NCI-H460 (cell line): ENCODE measurements at places on chromosomes 4 and X.
A peak's percentile ranks its signal among the peaks of the same experiment; 100 is the strongest.

DNA sequence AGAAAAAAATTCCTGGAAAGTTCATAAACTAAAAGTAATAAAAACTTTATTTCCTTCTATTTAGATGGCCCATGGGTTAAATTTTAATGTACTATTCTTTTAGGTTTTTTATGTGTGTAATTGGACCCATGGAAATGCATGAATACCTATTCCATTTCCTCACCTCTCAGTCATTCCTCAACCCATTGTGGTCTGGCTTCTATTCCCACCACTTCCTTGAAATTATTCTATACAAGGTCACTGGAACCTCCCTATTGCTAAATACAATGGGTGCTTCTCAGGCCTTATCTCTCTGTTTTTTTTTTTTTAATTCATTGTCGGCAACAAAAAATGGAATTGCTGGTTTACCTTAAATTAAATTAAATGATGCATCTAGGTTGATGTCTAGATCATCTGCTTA lies 17.2 kb downstream of the SLC39A8 start:
- no peak for DNase-seq

DNA sequence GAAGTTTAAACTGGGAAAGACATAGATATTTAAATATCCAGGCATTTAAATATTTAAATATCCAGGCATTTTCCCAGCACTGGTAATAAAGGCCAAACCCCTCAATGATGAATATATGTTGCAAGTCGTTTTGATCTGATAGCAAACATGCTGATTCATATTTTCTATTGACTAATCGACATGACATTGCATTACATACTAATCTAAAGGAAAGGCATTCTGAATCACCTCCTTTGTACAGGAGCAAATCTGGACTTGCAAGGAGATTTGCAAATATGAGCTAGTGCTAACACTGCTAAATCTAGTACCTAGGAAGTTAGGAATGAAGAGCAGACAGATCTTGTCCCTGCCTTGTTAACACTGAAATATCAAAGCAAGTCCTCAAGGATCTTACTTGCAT lies 207.3 kb downstream of the SLC7A11 start:
- DNase-seq: no peak

- DNase-seq: no peak
These were observed 840 bp upstream of the P2RY10 start for GRCh38 chrX:78944351-78944750.

DNA sequence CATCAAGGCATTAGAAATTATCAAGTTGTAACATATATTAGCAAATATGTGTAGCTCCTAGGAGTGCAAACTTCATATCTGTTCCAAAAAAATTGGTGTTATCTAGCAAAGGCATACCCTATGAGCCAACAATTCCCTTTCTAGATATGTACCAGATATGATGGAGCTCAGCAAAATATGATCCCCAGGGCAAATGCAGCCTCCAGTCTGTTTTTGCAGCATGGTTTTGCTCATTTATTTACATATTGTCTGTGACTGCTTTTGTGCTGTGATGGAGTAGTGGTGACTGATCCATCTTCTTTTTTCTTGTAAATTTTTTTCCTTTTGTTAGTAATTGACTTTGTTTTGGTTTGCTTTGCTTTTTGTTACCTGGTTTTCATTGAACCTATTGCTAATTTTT lies 41.0 kb downstream of the CEP135 start:
- no peak for DNase-seq

GRCh38 chrX:10089378-10089795 lies 67.4 kb upstream of the CLCN4 start:
- no peak for DNase-seq

DNA sequence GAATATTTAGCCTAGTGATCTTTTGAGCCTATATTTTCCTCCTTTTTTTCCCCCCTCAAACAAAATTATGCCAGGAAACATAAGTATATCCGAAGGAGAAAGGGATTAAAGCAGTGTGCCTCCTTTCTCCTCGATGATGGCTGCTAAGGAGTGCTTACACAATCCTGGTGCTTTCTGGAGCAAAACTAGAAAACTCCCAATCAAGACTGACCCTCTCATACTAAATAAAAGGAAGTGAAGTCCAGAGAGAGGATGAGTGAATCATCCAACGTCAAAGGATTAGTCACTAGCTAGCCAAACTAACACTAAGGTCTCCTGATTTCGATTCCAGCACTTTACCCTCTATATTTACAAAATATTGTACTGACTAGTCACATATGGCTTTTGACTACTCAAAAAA lies 146.8 kb downstream of the PPP3CA start:
- peak; percentile 58 for DNase-seq

DNA sequence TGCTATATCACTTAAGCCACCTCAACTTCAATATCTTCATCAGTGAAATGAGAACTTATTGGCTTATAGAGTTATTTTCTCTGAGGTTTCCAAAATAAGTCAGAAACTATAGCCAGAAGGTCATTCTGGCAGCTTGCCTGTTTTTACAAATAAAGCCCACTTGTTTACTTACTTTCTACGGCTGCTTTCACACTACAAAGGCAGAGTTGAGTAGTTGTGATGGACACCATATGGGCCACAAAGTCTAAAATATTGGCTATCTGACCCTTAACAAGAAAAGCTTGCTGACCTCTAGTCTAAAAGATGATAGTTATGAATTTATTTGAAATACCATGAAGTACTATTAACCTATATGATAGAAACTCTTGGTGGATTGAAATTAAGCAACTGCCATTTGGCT lies 67.3 kb upstream of the ATOH1 start:
- DNase-seq: no peak

DNA sequence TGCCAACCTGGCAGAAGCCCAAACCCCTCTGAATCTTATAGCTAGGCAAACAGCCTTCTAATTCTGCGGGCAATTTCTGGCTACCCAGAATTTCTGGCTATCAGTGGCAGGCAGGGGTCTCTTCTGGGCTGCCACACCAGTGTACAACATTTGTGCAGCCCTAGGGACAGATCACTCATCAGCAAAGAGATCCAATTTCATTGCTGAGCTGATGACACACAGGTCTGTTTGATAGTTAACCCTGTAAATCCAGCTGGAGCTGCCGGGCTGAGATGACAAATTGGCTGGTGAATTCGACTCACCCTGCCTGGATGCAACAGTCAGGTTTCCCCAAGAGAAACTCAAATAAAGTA lies 2.4 kb downstream of the MID1 start:
- DNase-seq: no peak

DNA sequence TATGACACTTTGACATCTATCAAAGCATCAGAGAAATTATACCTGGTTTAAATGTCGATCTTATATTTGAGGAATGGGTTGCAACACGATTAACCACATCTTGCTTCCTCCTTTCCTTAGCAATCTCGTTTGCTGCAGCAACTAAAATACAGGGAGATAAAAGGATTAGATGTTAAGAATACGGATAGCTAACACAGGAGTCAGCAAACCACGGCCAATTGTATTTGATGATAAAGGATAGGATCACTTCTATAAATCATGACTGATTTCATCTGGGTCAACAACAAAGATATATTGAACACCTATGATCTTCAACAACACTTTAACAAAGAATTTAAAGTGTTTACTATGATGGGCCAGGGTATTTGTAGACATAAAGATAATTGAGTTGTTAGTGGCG lies 5.0 kb downstream of the MAP7D3 start:
- no peak for DNase-seq

DNA sequence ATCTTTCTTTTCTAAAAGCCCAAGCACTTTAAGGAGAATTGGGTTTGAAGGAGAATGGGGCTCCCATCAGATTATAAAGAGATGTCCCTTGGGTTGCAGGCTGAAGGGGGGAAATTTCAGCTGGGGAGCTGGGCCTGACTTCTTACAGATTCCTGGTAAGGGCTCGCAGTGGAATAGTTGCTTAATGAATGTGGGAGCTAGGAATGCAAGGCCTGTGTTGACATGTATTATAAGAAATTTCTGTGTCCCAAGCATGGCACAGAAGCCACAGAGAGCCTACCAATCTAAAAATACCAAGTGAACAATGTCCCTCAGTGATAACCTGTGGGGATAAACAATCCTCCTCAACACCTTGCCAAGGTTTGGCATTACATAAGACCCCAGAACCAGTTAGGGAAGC lies 39.3 kb upstream of the WNK3 start:
- no peak for DNase-seq

- no peak for DNase-seq
These were observed 82.6 kb downstream of the HADH start for GRCh38 chr4:108072300-108072699.

DNA sequence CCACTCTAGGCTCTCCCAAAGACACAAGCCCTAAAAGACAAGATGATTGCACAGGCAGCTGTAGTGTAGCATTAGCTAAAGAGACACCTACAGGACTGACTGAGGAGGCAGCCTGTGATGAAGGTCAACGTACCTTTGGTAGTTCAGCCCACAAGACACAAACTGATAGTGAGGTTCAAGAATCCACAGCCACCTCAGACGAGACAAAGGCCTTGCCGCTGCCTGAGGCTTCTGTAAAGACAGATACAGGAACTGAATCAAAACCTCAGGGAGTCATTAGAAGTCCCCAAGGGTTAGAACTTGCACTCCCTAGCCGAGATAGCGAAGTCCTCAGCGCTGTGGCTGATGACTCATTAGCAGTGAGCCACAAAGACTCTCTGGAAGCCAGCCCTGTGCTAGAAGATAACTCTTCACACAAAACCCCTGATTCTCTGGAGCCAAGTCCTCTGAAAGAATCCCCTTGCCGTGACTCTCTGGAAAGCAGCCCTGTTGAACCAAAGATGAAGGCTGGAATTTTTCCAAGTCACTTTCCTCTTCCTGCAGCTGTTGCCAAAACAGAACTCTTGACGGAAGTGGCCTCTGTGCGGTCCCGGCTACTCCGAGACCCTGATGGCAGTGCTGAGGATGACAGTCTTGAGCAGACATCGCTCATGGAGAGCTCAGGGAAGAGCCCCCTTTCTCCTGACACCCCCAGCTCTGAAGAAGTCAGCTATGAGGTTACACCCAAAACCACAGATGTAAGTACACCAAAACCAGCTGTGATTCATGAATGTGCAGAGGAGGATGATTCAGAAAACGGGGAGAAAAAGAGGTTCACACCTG lies 306.3 kb downstream of the ANK2 start:
- no peak for DNase-seq

DNA sequence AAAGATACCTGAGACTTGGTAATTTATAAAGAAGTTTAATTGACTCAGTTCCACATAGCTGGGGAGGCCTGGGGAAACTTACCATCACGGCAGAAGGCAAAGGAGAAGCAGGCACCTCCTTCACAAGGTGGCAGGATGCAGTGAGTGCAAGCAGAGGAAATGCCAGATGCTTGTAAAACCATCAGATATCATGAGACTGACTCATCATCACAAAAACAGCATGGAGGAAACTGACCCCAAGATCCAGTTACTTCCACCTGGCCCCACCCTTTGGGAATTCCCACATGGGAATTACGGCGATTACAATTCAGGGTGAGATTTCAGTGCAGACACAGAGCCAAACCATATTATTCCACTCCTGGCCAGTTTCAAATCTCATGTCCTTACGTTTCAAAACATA lies 514.7 kb upstream of the SPANXN1 start:
- DNase-seq: no peak

- DNase-seq: no peak
These were observed 663 bp upstream of the USP53 start for GRCh38 chr4:119211867-119212233.

DNA sequence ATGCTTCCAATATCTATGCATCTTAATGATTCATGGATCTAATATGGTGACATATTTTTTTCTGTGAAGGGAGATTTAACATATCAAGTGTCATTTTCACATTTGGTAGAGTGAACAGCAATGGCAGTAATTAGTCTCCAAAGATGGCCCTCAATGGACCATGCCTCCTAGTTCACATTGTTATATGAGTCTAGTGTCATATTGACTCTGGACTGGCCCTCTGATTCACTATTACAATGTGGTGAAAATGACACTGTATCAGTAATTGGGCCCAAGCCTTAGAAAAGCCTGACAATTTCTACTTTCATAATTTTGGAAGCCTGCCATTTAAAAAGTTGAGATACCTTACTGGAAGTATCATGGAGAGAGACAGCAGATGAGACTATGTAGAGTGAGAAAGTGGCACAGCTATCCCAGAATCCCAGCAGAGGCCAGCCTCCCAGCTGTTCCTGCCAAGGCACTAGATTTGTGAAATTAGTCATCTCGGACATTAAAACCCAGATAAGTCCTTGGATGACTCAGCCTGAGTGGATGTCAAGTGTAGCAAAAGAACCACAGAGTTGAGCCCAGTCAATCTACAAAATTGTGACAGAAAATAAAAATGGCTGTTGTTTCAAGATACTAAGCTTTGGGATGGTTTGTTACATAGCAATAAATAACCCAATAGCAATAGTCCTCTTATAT lies 68.4 kb downstream of the ARHGEF38 start:
- DNase-seq: peak; percentile 25
